Effector memory CD4-positive, alpha-beta T cell (primary cell): ENCODE measurements at places on chromosomes 4 and X.

- H3K4me3 ChIP-seq = no peak overlapping the region
- H3K4me1 ChIP-seq = no peaks in the 10 kb centered on the region
- H3K27me3 ChIP-seq = no peaks in the 10 kb centered on the region
- no peak for DNase-seq
- no peaks in the 10 kb centered on the region for H3K36me3 ChIP-seq
- H3K27ac ChIP-seq = no peak overlapping the region
Observed at GRCh38 chrX:4930426-4930825, 1217.0 kb upstream of the PRKX start.

- no peak overlapping the region for H3K4me3 ChIP-seq
- H3K36me3 ChIP-seq = no peaks in the 10 kb centered on the region
- no peak for DNase-seq
Observed at GRCh38 chrX:107935200-107935599, 47.0 kb downstream of the TEX13B start.

- H3K36me3 ChIP-seq = no peaks in the 10 kb centered on the region
- H3K27ac ChIP-seq = peak overlapping the region; percentile 46
- no peak overlapping the region for H3K4me3 ChIP-seq
- no peaks in the 10 kb centered on the region for H3K27me3 ChIP-seq
Observed at GRCh38 chr4:101019313-101019712, 328.0 kb downstream of the PPP3CA start.

GRCh38 chr4:15457406-15458201 lies 12.1 kb upstream of the CC2D2A start:
- DNase-seq = no peak
- H3K27ac ChIP-seq = no peak overlapping the region
- no peaks in the 10 kb centered on the region for H3K27me3 ChIP-seq
- no peak overlapping the region for H3K4me3 ChIP-seq
- no peaks in the 10 kb centered on the region for H3K4me1 ChIP-seq

DNA sequence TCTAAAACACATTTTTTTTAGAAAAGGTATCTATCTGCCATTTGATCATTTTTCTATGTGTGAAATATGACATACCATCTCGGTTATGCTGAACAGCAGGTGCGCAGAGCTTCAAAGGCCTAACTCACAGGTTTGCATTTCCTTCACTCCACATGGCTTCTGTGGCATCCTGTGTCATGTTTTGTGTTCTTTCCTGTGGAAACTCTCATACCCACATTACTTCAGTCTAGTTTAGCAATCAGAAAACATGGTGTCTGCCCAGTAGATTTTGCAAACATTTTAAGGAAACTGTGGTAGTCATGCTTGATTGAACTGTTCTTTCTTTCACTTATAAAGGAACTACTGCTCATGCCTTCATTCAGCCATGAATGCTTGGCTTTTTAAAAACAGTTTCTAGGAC lies 11.3 kb upstream of the ARAP2 start:
- H3K27me3 ChIP-seq = no peaks in the 10 kb centered on the region
- H3K4me1 ChIP-seq = peaks cover 10% of the 10 kb centered on the region
- H3K4me3 ChIP-seq = no peak overlapping the region
- peak; percentile 49 for DNase-seq
